ENCODE measurements at places on chromosomes 13 and 19. TPM values are rescaled to one million over a fixed set of nuclear protein-coding genes. Genes with fewer than 3 reads are reported as not detected.

DNA sequence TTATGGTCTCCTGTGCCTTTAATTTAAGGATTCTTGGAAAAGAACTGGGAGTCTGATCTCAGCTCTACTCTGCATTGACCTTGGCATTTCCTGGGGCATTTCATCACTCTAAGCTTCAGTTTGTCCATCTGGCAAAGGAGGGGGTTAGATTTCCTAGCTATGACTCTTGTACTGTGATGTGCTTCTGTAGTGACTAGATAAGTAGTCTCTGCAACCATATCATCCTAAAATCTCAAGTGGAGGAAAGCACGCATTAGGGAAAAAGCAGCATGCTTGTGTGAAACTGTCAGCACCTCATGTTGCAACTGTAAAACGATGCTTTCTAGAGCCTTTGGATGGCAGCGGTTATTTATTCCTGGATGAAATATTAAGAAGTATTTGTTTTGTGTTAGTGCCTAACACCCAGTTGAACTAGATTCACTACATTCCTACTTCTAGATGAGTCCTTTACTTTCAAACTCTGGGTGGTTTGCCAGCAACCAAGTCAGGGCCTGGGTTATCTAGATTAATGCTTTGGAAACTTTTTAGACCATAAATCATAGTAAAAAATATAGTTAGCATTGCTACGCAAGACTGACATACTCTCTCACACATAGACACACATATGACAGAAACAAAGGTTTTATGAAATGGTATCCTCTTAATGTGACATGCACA is 6.8 kb downstream of the WDFY2 start:
- DNase-seq: no peak

Gene TJP3
- 0.08 TPM for total RNA-seq

DNA sequence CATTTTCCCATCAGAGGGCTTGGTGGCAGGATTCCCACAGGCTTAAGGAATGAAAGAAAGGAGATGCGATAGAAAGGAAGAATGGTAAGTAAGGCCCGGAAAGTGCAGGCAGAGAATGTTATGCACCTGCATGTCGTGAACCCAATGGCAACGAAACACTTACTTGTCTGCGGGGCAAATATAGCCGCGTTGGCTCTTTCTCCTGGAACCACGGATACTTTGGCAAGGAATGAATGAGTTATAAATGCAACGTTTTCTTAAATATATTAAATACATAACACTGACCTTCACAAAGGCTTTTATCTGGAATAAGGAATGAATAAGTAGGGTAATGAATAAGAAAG is 192.1 kb downstream of the KATNAL1 start:
- DNase-seq: no peak

- DNase-seq: no peak
These were observed 88.4 kb upstream of the PCDH8 start for GRCh38 chr13:52936806-52937205.

DNA sequence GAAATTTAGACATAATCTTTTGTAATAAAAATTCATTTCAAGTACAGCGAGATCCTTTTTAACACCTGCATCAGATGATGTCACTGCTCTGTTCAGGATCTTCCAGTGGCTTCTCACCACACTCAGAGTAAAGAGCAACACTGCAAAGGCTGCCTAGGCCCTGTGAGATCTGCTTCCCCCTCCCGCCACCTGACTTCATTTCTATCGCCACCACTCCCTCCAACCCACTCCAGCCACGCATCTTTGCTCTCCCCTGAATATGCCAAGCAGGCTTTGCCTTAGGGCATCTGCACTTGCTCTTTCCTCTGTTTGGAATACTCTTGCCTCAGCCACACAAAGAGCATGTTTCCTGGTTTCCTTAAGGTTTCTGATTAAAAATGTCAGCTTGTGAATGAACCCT is 58.3 kb downstream of the MBNL2 start:
- DNase-seq: no peak

GRCh38 chr13:113848431-113849260 is 15.2 kb downstream of the GAS6 start:
- DNase-seq: no peak

GRCh38 chr19:33904681-33905080 is 108.0 kb downstream of the KCTD15 start:
- DNase-seq: no peak

Gene SPINT2
- 79.6 TPM for total RNA-seq

Gene FLT1
- total RNA-seq: 45.6 TPM

Gene CCL25
- not detected for total RNA-seq

GRCh38 chr13:45863709-45864590 is 12.4 kb upstream of the SIAH3 start:
- DNase-seq: no peak

Gene EVI5L
- total RNA-seq: 4.4 TPM

GRCh38 chr19:31308781-31309180 is 40.5 kb downstream of the TSHZ3 start:
- no peak for DNase-seq

GRCh38 chr13:50392977-50393376 is 377.7 kb downstream of the KCNRG start:
- no peak for DNase-seq

GRCh38 chr13:79723519-79724024 is 242.6 kb downstream of the NDFIP2 start:
- DNase-seq: no peak

Gene IGFL4
- not detected for total RNA-seq

- DNase-seq: no peak
These were observed 1.9 kb upstream of the FOXO1 start for GRCh38 chr13:40668335-40668734.

Gene CYP2A7
- total RNA-seq: not detected

Data from activated T-helper 1 cell treated with anti-CD3 and anti-CD28 coated beads, Interleukin-12 subunit alpha, Interleukin-12 subunit beta, Interleukin-2, Interleukin-4 antibody, amounts not matched to agents 30 ng/mL and 10 ng/mL and 1 ng/mL, durations not matched to agents 14 hours and 24 hours and 36 hours (primary cell).